ENCODE measurements at places on chromosomes 7 and 10. TPM values are rescaled to one million over a fixed set of nuclear protein-coding genes. Genes with fewer than 3 reads are reported as not detected.

- no peak for DNase-seq
These were observed 7.2 kb downstream of the NET1 start for GRCh38 chr10:5419466-5420094.

The CHN2 gene
- total RNA-seq, result under 0.01 TPM

The MAT1A gene
- not detected for total RNA-seq

- DNase-seq, result no peak
These were observed 66.6 kb downstream of the RBM33 start for GRCh38 chr7:155711081-155711480.

DNA sequence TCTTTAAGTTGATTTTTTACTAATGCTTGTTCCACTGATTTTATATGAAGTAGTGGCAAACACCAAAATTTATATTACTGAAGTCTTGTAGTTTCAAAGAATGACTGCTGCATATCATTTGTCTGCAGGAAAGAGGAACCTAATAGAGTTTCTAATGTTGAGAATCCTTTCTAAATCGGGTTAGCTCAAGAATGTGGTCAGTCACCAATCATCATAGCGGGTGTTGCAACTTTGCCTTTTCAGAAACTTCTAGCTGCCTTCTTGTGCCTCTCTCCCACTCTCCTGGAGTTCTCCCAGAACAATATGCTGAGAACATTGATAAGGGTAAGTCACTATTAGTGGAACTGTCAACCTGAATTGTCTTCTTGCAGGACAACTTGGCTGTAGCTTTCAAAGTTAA, 524.8 kb upstream of the SORCS1 start:
- DNase-seq, result no peak

GRCh38 chr7:44386139-44386913, 60.9 kb upstream of the CAMK2B start:
- no peak for DNase-seq

- peak; percentile 72 for DNase-seq
These were observed 24.3 kb upstream of the VDAC2 start for GRCh38 chr10:75186310-75186709.

The AKR1C8 gene
- not detected for total RNA-seq

DNA sequence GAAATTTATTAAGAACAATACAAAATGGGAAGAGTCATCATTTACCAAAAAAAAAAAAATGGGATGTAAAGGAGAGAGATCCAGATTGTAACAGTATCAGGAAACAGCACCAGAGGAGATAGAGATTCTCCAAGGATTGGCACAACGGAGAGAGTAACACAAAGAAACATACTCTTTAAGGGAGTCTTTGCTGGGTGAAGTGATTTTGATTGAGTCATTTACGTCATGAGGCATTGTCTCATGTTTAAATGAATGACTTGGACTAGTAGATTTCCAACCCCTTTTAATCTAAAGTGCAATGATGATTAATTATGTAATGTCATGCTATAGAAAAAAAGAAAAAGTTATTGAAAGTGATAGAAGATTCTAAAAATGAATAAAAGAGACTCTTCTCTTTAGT, 68.8 kb downstream of the ITGB8 start:
- DNase-seq, result no peak

DNA sequence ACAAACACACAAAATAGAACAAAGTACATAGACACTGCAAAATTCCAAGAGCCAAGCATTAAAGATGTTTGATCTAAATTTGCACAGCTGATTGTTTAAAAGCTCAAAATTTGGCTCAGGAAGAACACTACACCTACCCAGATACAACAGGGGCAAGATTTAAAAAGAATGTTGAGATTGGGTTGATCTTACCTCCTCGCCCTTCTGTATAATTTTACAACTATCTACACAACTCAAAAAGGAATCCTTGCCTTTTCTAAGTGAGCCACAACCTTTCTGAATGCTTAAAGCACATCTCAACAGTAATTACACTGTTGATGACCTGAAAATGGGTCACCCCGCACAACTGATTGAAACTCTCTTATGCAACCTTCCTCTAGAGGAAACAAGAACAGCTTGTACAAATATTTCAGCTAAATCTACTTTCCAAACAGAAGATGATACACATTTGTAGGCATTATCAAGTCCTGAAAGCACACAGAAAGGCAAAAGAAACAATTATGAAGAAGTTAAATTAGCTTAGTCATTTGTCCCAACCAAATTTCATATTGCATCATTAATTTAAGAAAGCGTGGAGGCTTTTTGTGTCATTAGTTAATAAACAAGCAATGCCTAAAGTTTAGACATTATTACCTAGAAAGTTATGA, 75.5 kb downstream of the UBE2H start:
- no peak for DNase-seq

DNA sequence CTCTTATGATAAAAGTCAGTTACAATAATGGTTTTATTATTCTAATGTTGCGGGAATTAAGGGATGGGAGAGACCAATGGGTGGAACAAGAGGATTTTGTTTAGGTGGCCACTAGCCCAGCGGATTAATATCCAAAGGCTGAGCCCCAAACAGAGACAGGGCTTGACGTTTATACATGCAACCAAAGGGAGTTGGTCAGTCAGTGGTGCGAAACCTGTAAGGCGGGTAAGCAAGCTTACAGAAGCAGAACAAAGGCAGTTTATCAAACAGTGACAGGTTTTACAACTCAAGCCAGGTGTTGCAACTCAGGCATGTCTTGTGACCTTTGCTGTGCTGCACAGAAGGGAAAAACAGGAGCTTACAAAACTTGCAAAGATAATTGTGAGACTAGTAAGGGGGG, 622.9 kb upstream of the MBL2 start:
- DNase-seq, result no peak

GRCh38 chr7:33886149-33886623, 19.2 kb upstream of the BMPER start:
- no peak for DNase-seq

DNA sequence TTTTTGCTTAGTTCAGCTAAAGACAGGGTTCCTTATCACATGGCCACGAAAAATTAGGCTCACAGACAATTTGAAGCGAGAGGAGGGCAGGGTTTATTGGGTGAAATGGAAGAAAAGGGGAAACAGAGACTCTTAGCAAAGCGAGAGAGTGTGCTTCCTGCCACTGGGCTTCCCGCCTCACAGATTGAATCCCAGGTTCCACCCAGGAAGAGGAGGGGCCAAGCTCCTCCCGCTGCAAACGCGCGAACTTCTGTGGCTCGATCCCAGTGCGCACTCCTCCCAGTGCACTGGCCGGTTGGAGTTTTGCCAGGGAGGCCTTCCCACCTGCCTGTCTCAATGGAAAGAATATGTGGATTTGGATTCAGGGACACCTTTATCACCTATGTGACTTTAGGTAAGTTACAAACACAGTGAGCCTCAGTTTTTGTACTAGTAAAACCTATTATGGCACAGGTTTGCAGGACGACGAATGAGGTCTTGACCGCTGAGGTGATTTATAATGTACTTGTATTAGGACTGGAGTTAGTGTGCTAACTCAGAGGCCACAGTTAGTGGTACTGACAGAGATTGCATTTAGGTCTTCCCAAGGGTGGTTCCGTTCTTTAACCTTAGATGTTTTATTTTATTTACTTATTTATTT, 48.5 kb upstream of the SP8 start:
- no peak for DNase-seq

DNA sequence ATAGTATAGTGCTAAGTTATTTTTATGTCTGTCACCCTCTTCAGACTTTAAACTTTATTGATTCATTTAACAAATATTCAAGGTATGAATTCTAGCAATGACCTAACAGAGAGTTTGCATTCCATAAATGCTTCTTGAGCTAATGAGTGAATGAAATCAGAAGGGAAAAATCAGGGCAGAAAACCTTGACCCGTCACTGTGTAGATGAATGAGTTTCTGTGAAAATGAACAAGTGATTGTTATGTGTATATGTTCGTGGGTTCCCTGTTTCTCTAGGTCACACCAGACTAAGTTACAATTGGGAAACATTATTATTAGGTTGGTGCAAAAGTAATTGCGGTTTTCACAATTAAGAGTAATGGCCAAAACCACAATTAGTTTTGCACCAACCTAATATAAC, 30.1 kb downstream of the APBB1IP start:
- peak; percentile 77 for DNase-seq

DNA sequence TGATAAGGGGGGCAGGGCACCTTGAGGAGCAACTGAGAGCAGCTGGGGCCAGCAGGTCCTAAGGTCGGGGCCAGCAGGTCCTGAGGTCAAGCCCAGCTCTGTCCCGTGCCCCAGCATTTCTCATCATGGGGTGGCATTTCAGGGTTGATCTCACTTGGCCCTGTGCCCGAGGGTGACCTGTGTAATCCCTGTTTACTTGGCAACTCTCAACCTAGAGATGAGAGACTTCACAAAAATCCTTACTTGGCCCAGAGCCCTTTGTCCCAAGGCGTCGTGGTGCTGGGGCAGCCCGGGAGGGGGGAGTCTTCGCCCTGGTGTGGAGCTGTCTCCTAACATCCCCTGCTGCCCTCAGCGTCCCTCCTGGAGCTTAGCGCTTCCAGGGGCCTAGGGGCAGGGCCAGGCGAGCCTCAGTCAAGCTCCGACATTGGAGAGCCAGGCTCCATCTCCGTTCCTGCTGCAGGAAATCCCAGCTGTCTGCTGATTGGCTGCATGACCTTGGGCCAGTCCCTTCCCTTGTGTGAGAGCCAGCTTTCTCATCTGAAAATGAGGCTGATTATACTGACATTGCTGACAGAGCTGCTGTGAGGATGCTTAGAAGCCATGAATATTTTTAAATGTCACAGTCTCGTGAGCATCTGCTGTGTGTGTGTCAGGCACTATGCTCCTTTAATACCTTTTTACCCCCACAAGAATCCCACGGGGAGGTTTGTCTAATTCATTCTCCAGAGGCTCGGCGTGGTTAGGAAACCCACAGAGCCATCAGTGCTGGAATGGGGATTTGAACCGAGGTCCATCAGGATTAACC, 94.3 kb downstream of the ZMIZ1 start:
- DNase-seq, result peak; percentile 94

DNA sequence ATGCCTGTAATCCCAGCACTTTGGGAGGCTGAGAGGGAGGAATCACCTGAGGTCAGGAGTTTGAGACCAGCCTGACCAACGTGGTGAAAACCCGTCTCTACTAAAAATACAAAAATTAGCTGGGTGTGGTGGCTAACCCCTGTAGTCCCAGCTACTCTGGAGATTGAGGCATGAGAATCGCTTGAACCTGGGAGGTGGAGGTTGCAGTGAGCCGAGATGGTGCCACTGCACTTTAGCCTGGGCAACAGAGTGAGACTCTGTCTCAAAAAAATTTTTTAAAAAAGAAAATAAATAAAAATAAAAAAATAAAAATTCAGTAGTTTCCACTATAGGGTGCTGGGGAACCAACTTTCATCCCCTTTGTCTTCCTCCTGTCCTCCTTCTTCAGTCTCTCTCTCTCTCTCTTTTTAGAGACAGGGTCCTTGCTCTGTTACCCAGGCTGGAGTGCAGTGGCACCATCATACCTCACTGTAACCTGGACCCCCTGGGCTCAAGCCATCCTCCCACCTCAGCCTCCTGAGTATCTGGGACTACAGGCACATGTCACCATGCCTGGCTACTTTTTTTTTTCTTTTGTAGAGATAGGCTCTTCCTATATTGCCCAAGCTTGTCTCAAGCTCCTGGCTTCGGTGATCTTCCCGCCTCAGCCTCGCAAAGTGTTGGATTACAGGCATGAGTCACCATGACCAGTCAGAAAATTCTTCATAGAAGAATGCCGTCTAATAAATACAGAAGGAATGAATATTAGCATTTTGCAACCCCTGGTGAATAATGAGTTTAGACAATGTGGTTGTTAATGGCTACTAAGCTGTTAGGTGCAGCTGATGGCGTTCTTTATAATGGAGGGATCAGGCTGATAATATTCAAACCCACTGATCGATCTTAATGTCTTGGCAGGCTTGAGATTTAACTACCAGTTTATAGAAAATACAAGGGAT, 20.6 kb downstream of the RBM20 start:
- DNase-seq, result no peak

The EPO gene
- not detected for total RNA-seq

GRCh38 chr7:135801045-135801693, 52.6 kb upstream of the FAM180A start:
- DNase-seq, result no peak

DNA sequence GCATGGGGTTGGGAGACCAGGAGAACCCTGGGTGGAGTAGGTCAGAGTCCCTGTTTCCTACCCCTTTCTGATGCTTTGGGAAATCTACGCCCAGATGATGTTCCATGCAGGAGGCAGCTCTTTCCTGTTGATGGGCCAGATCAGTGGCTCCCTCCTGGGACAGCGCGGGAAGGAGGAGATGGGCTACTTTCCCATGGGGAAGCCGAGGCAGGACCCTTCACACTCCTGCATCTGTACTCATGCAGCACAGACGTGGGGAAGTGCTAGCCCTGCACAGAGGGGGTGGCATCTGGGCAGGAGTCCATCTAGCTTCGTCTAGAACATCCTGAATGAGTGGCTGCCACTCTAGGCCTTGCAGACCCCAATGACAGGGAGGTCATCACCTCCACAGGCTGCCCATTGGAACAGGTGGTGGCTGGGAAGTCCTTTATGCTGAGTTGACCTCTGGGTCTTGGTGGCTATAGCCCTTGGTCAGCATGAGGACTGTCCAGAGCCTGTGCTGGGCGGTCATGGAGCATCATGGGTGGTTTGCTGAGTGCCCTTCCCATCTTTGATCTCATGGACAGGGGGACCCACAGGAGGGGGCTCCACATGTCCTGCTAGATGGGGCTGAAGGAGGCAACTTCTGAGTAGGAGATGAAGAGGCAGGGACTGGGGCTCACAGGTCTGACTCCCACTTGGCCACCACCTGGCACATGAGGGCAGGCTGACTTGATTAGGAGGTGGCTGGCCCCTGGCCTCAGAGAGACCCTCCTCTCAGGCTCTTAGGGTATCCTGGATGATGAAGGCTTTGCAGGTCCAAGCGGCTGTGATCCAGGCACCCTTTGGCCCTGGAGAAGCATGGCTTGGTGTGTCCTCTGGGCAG, 24.6 kb downstream of the RAMP3 start:
- DNase-seq, result peak; percentile 78

The DNAJC12 gene
- total RNA-seq, result 6.2 TPM

Data from osteoblast (primary cell).